ENCODE measurements at places on chromosomes 7 and 10.

- DNase-seq = no peak
These were observed 18.5 kb downstream of the SLC13A4 start for GRCh38 chr7:135709508-135709907.

DNA sequence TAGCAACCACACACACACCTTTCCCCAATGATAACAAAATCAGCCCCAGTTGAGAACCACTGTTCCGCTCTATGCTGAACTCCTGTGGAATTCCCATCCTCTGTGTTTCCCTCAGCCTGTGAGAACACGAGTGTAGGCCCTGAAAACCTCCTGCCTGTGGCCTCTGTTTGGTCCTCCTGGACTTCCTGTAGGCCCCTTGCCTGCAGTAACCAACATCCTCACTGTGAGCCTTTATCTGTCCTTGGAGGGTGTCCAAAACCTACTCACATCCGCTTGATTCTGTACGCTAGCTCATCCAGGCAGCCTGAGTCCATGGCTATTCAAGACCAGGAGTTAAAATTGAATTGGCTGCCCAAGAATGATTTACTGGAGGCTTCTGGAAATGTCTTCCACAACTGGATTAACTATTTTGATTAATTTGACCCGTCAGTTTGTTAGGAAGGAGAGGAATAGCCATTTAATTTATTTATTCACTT lies 149.8 kb downstream of the AKR1D1 start:
- DNase-seq = no peak

DNA sequence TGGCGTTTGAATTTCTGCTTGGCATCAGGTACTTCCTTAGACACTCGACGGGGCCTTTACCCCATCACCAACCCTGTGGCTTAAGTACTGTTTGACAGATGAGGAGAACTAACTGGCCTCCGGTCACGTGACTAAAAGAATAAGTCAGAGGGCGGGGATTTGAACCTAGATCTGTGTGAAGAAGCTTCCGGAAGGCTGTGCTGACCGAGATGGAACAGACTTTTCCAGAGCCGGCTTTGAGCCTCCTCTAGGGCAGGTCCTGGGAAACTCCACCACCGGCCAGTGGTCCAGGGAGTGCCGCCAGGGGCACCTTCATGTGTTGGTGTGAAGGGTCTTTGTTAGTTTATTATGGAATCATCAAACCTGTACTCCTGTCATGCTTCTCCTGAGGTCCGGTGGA lies 26.9 kb downstream of the CAMK1D start:
- DNase-seq = no peak

DNA sequence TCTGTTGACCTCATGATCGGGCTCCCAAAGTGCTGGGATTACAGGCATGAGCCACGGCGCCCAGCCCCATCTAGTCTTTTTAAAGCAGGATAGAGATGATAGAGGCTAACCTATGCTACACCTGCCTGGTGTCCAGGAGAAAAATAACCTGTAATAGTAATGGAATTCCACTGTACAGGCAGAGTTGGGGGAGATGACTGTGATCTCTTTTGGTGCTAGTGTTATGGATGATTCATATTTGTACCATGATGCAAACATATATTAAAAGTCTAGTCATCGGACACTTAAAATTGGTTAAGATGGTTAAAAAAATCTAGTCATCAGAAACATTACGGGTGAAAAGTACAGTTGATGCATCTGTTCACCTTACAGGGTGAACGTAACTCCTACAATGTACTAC lies 6.1 kb upstream of the SAR1A start:
- no peak for DNase-seq

DNA sequence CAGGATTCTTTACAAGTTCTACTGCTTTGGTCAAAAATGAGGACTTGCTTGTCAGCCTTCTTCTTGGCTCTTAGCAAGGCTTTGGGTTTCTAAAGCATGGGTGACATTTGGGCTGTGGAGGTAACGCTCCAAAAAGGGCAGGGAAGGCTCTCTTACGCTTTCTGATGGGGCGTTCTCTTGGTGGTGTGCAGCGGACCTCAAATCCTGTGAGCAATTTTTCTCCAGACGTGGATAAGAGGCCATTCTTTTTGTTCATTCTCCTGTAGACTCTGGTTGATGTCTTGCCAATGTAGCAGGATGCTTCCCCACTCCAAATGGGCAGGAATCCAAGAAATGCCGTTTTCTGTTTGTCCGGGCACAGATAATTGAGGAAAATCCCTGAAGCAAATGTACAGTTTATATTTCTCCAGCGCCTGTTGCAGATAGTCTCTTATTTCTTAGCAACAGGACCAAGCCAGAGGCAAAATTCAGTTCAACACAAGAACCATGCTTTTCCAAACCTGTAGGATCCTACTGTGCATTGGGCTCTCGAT lies 138.4 kb upstream of the NFE2L3 start:
- DNase-seq = no peak

DNA sequence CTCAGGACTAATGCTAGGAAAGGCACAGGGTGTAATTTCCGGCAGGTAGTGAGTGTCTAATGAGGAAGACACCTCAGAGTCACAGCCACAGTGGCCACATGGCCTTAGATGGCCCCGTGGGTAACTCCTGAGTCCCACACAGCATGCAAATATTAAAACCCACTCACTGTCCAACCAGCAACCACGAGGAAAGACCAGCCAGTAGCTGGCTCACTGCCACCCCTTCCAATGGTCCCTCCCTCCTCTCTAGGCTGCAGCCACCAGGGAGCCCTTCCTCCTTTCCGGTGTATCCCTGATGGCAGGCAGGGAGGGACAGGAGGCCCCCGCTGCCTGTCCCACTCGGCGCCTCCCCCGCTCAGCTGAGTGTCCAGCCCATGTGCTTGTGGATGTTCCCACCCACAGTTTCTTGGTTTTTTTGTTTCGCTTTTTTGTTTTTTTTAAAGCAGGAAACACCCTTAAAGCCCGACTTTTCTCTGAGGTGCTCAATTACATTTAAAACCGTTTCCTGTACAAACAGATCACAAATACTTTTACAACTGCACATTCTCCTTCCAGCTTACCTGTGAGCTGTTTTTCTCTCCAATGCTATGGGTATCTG lies 9.2 kb downstream of the BNIP3 start:
- DNase-seq = no peak
